ENCODE measurements at places on chromosomes 5 and 9. TPM values are rescaled to one million over a fixed set of nuclear protein-coding genes. Genes with fewer than 3 reads are reported as not detected.
A peak's percentile ranks its signal among the peaks of the same experiment; 100 is the strongest.

The ITK gene
- polyA plus RNA-seq = 0.20 TPM

The GABRB2 gene
- polyA plus RNA-seq = not detected

The SAXO1 gene
- polyA plus RNA-seq = not detected

The MPDZ gene
- polyA plus RNA-seq = 32.6 TPM

The SVEP1 gene
- polyA plus RNA-seq = 0.83 TPM

GRCh38 chr9:79809931-79810330, 238.2 kb downstream of the TLE4 start:
- H3K27me3 ChIP-seq = no peaks in the 10 kb centered on the region
- H3K4me1 ChIP-seq = no peaks in the 10 kb centered on the region
- no peak for DNase-seq
- H3K27ac ChIP-seq = no peak overlapping the region
- no peaks in the 10 kb centered on the region for H3K36me3 ChIP-seq

DNA sequence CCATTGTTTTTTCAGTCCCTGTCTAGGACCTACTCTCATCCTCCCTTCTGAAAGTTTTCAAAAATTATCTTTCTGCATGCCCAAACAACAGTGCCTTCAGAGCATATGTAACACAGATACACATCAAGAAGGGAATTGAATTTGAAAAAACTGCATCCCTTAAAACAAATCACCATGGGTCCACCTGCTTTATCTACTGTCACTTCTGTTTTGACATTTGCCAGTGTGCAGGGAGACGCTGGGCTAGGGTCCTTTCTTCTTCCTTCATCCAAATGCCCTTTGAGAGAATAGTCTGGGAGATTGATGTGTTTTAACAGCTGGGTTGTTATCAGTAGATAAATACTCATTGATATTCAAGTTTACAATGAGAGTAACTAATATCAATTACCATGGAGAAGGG, 1630.1 kb downstream of the MAT2B start:
- no peaks in the 10 kb centered on the region for H3K36me3 ChIP-seq
- H3K27ac ChIP-seq = no peak overlapping the region
- H3K27me3 ChIP-seq = no peaks in the 10 kb centered on the region
- no peak for DNase-seq
- no peaks in the 10 kb centered on the region for H3K4me1 ChIP-seq

GRCh38 chr9:93254061-93254481, 70.1 kb downstream of the WNK2 start:
- no peaks in the 10 kb centered on the region for H3K36me3 ChIP-seq
- no peaks in the 10 kb centered on the region for H3K27me3 ChIP-seq
- H3K4me1 ChIP-seq = no peaks in the 10 kb centered on the region
- no peak overlapping the region for H3K4me3 ChIP-seq

DNA sequence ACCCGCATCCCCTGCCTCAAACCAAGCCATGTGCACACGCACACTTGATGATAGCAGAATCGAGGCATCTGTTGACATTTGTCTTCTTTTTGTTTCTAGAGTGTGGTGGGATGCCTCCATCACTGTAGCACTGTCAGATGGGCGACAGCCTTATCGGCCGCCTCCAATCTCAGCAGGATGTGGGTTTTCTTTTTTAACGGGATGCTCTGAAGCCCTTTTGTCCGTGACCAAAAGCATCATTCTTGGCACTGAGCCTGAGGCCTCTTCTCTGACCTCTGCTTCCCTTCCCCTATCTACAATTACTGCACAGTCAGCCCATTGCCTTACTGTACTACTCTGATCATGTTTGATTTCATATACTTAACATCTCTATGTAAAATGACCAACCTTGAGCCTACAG, 78.3 kb downstream of the LMNB1 start:
- H3K36me3 ChIP-seq = no peaks in the 10 kb centered on the region
- H3K27me3 ChIP-seq = no peaks in the 10 kb centered on the region
- H3K4me3 ChIP-seq = no peak overlapping the region
- H3K4me1 ChIP-seq = peaks cover 40% of the 10 kb centered on the region
- DNase-seq = no peak

GRCh38 chr5:2241842-2242241, 359.1 kb upstream of the IRX4 start:
- no peak for DNase-seq
- no peaks in the 10 kb centered on the region for H3K36me3 ChIP-seq
- H3K27me3 ChIP-seq = no peaks in the 10 kb centered on the region
- no peak overlapping the region for H3K27ac ChIP-seq
- no peaks in the 10 kb centered on the region for H3K4me1 ChIP-seq

- H3K27me3 ChIP-seq = no peaks in the 10 kb centered on the region
- DNase-seq = no peak
- no peak overlapping the region for H3K27ac ChIP-seq
- H3K36me3 ChIP-seq = no peaks in the 10 kb centered on the region
- no peak overlapping the region for H3K4me3 ChIP-seq
- peaks cover 9% of the 10 kb centered on the region for H3K4me1 ChIP-seq
Measured at GRCh38 chr5:168935183-168935582, 356.0 kb upstream of the PANK3 start.

DNA sequence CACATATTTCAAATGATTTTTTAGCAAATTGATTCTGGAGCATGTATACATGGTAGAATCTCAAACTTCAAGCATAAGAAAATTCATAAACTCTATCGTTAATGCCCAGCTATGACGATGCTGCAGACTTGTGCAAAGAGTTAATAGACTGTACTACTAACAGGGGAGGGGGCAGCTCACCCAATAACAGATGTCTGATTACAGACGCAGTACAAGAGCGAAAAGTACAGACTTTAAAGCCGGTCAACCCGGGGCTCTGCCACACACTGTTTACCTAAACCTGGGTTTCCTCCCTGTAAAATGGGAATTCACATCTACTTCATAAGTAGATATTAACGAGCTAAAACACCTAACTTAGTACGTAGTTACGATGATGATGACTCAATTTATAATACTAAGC, 651 bp downstream of the TRIM23 start:
- H3K4me1 ChIP-seq = peaks cover 46% of the 10 kb centered on the region
- peak overlapping the region; percentile 93 for H3K27ac ChIP-seq

- DNase-seq = no peak
- H3K27me3 ChIP-seq = no peaks in the 10 kb centered on the region
- H3K4me3 ChIP-seq = no peak overlapping the region
- H3K27ac ChIP-seq = no peak overlapping the region
- H3K36me3 ChIP-seq = no peaks in the 10 kb centered on the region
Measured at GRCh38 chr9:108184009-108184408, 671.8 kb downstream of the ACTL7B start.

GRCh38 chr5:156589946-156590216, 260.2 kb upstream of the PPP1R2B start:
- H3K27me3 ChIP-seq = no peaks in the 10 kb centered on the region
- H3K27ac ChIP-seq = no peak overlapping the region
- H3K4me1 ChIP-seq = peaks cover 23% of the 10 kb centered on the region
- no peak for DNase-seq

DNA sequence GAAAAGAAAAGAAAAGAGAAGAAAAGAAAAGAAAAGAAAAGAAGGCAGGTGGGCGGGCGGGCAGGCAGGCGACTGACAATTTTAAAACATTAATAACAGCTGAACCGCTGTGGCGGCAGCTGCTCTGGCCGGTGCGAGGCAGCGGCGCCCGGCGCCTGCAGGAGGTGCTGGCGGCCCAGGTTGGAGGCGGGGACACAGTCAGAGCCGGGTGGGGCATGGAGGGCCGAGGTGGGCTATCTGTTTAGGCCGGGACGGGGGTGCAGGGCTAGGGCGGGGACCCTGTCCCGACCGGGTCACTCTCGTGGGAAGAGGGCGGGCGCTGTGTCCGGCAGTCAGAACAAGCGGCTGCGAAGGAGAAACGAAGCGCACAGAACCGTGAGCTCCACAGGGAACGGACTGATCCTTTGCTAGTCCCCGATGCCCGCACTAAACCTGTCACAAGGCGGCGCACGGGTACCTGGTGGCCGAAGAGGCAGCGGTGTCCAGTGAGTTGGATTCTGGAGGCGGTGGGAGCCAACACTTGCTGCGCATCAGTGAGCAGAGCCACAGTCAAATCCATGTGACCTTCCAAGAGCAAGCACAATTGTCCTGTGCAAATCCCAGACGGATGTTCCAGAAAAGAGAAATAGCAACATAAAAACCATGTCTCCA, 13.6 kb upstream of the ALDOB start:
- no peaks in the 10 kb centered on the region for H3K4me1 ChIP-seq
- no peaks in the 10 kb centered on the region for H3K27me3 ChIP-seq
- peak overlapping the region; percentile 66 for H3K4me3 ChIP-seq
- no peak overlapping the region for H3K27ac ChIP-seq
- DNase-seq = peak; percentile 61

- no peaks in the 10 kb centered on the region for H3K4me1 ChIP-seq
- H3K36me3 ChIP-seq = no peaks in the 10 kb centered on the region
- no peak for DNase-seq
- no peaks in the 10 kb centered on the region for H3K27me3 ChIP-seq
- H3K27ac ChIP-seq = no peak overlapping the region
- H3K4me3 ChIP-seq = no peak overlapping the region
Measured at GRCh38 chr5:80097451-80097850, 62.3 kb downstream of the THBS4 start.

DNA sequence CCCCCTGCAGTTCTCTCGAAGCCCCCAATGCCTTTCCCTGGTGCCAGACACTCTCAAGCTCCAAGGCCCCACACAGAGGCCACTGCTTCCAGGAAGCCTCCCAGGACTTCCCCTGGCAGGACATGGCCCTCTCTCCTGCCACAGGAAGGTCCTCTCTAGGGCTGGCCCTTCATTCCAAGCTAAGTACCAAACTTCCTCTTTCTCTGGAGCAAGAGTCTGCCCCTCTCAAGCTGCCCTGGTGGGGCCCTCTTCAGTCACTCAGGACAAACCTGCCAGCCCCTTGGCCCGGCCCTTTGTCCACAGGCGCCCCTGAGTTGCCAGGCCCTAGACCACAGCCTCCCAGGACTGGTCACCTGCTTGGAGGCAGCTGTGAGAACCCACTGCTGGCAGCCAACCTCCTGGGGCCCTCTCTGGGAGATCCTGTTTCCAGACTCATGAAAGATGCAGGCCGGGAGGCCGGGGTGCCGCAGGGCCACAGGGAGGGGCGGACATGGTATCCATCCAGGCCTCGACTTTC, 6.6 kb downstream of the NINJ1 start:
- no peak for DNase-seq
- peaks cover 64% of the 10 kb centered on the region for H3K4me1 ChIP-seq
- H3K36me3 ChIP-seq = peaks cover 19% of the 10 kb centered on the region
- H3K27me3 ChIP-seq = no peaks in the 10 kb centered on the region
- no peak overlapping the region for H3K4me3 ChIP-seq

DNA sequence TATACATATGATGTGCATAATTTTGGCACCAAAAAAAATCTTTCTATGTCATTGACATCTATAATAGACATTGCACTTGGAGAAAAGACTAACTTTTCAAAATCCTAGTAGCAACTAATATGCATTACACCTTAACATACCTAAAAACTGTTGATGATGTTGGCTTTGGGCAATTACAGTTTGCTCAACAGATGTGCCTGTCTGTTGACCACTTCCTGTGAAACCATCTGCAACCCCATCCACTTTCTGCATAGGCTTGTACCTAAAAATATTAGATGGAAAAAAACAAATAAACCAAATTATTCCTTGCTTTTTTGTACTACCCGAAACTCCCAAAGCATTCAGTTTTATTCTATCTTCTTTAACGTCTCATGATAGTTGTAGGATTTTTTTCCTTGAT, 248.6 kb downstream of the RFX3 start:
- no peak for DNase-seq
- H3K27me3 ChIP-seq = no peaks in the 10 kb centered on the region
- no peaks in the 10 kb centered on the region for H3K36me3 ChIP-seq
- no peak overlapping the region for H3K4me3 ChIP-seq
- H3K4me1 ChIP-seq = no peaks in the 10 kb centered on the region

DNA sequence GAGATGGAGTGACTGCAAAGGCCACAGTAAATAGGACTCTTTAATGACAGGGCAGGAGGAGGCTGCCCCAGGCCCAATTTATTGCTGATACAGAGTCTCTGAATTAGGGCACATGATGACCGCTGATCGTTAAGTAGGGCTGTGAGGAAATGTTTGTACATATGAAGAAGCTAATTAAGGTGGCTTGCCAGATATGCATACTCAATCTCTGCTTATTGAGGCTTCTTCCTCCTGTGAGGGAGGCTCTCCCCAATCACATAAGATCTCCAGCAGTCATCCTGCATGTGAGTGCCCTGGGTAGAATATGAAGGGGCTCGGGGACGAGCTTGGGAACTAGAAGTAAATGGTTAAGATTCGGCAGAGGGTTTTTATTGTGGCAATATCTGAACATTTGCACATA, 8.2 kb upstream of the CD180 start:
- H3K36me3 ChIP-seq = no peaks in the 10 kb centered on the region
- no peak overlapping the region for H3K27ac ChIP-seq
- DNase-seq = no peak
- no peaks in the 10 kb centered on the region for H3K27me3 ChIP-seq

DNA sequence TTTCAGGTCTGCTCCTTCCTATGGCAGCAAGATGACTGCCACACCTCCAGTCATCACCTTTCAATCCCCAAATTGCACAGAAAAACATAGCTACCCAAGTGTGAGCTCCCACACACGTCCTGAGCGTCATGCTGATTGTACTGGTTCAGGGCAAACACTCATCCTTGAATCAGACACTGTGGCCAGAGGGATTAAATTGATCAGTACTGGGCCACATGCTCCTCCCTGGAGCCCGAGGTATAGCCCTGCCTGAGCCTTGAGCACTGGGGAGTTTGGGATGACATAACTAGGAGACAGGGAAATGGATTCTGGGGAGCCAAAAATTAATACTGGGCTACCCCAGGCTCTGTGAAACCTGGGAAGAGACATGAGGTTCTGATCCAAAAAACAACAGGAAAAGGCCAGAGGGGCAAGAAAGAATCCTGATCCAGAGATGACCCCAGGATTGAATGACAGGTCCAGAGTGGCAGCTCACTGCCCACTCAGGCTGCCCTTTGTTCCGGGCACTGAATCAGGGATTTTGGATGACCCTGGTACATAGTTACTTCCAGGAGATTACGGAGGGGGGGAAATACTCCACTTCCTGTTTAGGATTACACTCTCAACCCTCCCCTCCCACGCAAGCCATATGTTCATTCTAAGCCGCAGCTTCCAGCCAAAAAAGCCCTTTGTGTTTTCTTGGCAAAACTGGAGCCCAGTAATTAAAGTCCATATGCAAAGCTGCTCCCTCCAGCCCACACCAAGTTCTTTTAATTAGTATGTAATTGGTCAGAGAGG, 141.6 kb upstream of the SPRY4 start:
- H3K27ac ChIP-seq = no peak overlapping the region
- no peaks in the 10 kb centered on the region for H3K27me3 ChIP-seq
- no peak for DNase-seq

- no peaks in the 10 kb centered on the region for H3K36me3 ChIP-seq
- no peak overlapping the region for H3K4me3 ChIP-seq
- peaks cover 14% of the 10 kb centered on the region for H3K27me3 ChIP-seq
- DNase-seq = no peak
- no peak overlapping the region for H3K27ac ChIP-seq
Measured at GRCh38 chr5:74954919-74955318, 88.7 kb upstream of the FAM169A start.

- H3K4me3 ChIP-seq = no peak overlapping the region
- peaks cover 16% of the 10 kb centered on the region for H3K36me3 ChIP-seq
- H3K4me1 ChIP-seq = peaks cover 68% of the 10 kb centered on the region
- DNase-seq = peak; percentile 77
- peak overlapping the region; percentile 84 for H3K27ac ChIP-seq
Measured at GRCh38 chr5:137621861-137622823, 113.7 kb downstream of the KLHL3 start.

GRCh38 chr9:110112792-110113191, 95.2 kb downstream of the C9orf152 start:
- H3K36me3 ChIP-seq = no peaks in the 10 kb centered on the region
- no peak overlapping the region for H3K27ac ChIP-seq
- H3K4me1 ChIP-seq = peaks cover 85% of the 10 kb centered on the region
- no peaks in the 10 kb centered on the region for H3K27me3 ChIP-seq
- no peak overlapping the region for H3K4me3 ChIP-seq
- DNase-seq = no peak
